HuH-7 (cell line): ENCODE measurements at places on chromosomes 4 and X.

DNA sequence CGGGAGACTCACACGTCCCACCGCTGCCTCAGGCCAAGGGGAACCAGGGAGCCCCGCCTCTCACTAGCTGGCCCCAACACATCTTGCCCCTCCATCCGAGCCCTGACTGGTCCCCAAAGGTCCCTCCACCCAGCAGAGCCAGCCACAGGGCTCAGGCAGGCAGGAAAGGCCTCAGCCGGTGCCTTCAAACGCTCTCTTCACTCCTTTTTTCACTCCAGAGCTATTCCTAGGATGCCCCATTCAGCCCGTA is 1.5 kb upstream of the ARHGAP4 start:
- no peak for DNase-seq

DNA sequence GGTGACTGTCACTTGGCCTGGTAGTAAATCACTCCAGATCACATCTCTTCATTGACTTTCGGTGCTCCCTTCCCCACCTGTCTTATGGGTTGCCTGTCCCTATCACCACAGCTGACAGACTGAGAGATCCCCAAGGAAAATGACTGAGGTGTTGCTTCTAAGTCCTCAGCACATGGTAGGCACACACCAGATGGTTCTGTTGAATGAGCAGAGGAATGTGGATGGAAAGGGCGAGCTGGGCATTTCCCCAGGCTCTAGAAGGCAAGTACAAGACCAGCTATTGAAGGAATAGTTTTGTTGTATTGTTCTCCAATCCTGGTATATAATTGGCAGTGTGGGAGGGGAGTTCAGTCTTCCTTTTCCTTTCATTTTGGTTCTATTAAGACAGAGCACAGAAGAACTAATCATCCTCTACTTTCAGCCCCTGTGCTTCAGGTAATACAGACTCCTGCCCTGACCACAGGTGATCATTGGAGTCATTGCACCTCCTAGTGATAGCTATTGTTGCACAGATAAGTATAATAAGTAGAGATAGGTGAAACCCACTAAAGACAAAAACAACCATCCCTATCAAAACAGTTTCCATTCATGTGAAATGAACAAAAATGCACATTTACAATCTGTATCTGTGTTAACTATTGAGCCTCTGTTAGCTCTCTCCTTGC is 158.6 kb downstream of the TRAM1L1 start:
- DNase-seq: peak; percentile 0

GRCh38 chr4:84028340-84028739 is 470.8 kb downstream of the NKX6-1 start:
- DNase-seq: no peak

DNA sequence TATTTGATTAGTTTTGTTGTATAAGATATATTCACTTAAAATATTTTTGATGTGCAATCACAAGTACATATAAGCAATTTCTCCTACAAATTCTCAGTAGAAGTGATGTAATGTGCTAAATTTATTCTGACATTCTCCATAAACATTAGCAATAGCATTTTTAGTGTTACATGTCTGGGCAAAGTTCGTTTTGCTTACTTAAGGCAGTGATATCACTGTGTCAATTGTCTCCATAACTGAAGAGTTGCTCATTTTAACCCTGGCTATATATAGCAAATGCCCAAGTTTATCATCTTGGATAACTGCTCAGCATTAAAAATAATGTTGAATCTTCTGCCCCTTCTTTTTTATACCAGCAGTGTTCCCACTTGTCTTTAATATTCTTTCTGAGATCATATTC is 340.0 kb upstream of the NDST4 start:
- no peak for DNase-seq

GRCh38 chrX:86887341-86887740 is 630.3 kb upstream of the KLHL4 start:
- DNase-seq: no peak
